ENCODE measurements at places on chromosomes 5 and 9.

DNA sequence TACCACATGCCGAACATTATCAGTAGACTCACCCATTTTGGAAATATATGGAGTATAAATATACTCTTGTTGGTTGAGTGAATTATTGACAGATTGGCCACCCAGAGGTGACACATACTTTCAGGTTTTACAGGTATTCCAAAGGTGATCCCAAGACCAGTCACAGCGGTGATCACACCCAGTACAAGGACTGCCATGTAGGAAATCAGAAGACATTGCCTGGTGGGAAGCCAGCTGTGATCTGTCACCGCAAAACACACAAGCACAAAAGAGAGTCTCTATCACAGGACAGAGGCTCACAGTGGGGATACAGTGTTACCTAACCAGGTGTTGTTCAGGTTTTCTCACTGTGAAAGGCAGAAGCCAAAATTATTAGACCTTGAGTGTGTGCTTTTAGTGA, 15.8 kb downstream of the BTF3 start:
- DNase-seq, result no peak

DNA sequence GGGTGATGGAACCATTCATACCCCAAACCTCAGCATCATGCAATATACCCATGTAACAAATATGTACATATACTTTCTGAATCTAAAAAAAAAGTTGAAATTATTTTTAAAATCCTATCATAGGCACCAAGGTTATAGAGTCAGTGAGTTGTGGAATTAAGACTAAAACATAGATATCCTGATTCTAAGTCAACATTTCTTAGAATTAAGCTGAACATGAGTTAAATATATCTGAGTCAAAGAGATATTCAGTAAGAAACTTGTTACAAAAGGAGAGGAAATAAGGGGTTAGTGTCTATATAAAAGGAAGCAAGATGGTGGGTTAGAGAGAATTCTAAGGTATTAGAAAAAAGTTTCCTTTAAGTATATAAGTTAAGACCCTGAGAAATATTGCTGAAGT, 89.9 kb downstream of the CCDC192 start:
- no peak for DNase-seq

GRCh38 chr9:38339087-38339486, 53.4 kb upstream of the ALDH1B1 start:
- peak; percentile 36 for DNase-seq

DNA sequence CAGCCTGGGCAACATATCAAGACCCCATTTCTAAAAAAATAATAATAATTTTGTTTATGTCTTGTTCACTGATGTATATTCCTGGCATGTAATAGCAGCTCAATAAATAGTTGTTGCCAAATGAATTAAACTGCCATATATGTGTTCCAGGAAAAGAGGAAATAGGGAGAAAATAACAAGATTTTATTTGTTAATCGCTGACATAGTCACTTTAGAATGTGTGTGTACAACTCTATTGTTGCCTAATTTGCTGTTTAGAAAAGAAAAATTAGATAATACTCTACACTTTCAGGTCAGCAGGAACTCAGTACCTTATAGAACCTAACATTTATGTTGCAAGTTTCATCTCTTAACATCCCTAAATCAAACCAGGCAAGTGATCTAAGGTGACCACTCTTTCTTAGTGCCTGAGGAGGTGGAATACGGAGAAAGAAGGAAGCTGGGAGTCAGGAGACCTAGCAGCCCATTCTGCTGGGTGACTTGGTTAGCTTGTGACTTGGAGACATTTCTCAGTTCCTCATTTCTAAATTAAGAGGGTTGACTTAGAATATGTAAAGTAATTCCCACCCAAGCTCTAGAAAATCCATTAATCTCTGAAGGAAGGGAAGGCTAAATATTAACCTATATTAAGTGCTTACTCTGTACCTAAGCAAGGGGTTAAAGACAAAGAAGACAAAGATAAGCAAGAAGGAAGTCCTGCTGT, 110.3 kb upstream of the IQGAP2 start:
- no peak for DNase-seq

- DNase-seq, result no peak
Observed at GRCh38 chr5:155309021-155309746, 295.6 kb downstream of the KIF4B start.

DNA sequence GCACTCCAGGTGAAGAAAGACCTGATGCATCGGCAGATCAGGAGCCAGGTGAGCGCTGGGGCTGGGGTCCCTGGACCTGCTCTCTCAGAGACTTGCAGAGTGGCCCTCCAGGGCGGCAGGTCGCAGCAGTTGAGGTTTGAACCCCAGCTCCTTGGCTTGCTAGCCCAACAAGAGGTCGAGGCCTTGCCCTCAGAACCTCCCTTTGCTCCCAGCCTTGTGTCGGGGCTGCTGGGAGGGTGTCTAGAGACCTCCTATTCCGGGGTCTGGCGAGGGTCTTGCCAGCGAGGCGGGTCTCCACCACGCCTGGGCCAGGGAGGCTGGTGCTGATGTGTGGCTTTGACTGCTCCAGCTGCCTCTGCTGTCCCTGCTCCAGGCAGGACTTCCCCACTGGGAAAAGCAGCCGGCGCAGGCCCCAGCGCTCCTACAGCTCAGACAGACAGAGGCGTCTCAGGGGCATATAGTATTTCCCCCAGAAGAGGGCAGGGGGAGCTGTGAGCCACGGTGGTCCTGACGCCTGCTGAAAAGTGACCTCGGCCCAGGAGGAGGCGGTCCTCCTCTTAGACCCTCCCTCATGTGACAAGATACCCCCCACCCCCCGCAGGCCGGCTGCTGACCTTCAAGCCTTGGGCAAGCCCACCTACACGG, 38.3 kb downstream of the LRSAM1 start:
- no peak for DNase-seq

DNA sequence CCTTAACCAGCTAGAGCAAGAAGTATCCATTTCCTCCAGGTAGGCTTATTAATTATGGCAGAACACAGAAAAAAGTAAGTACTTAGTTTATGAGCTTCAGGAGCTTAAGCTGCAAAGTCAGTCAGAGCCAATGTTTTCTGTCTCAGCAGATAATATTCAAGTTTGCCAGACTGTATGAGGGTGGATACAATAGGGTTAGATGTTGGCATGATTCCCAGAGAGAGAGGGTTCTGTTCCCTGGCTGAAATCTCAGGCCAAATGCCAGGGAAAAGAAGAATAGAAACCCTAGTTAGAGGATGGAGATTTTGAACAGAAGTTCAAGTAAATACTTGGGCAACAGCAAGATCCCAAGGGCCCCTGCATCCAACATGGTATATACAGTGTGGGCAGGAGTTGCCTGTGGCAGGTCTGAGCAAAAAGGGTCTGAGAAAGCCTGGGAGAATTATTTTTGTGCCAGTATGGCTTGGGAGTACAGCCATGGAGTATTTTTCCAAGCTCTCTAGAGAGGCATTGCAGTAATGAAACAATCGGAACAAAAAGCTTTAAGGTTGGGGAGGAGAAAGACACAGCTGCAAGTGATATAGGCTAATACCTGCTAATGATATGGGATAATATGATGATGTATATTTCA, 31.0 kb upstream of the ISOC1 start:
- no peak for DNase-seq

DNA sequence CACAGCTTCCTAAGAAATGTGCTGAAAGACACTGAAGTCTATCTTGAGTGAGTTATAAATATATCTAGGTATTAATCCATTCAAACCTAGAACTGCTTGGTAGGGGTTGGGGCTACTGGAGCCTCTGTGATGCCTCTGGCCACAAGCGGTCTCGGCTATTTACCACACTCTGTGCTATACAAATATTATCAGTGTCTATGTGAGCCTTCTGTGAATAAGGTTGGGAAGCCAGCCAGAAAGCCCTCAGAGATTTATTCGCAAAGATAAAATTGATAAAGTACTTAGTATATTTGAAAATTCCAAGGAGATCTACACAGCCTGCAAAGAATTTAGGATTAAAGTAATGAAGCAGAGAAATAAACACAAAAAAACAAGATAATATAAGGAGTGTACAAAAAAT, 41.4 kb downstream of the LIFR start:
- no peak for DNase-seq

DNA sequence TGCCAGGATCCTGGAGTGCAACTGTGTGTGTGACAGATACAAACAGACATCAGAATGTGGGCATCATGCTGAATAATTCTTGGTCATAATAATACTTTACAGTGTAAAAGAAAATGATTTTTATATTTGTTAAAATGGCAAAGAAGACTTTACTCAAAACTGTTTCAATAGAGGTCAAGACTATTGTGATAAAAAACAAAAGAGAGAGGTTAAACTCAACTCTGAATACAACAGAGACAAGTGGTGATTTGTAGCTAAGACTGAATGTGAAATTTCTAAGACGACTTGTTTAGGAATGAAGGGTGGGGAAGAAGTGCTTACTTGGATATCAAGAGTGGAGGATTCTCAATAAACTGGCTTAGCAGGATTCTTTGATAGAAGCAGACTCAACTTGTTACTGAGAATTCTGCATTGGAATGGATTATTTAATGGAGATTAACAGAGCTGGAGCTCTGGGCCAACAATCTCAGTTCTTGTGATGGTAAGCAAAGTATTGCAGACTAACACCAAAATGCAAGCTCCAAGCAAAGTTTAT, 457.4 kb upstream of the CDH18 start:
- no peak for DNase-seq
